ENCODE measurements at places on chromosomes 1 and 21.

DNA sequence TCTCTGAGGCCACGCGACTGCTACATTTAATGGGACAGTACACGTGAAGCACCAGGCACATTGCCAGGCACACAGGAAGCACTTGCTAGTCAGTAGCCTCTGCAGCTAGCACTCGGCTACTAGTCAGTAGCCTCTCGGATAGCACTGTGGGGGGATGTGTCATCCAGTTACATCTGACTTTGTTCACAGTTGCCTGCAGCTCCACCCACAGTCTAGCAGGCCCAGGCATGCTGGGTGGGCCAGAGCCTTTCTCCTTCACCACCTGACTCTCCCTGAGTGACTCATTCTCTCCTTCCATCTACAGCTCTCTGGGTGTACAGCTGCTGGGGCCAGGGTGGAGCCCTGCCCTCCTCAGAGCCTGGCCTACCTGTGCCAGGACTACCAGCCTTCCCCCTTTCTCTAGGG lies 51.5 kb downstream of the PTPRF start:
- DNase-seq, result peak; percentile 18

GRCh38 chr1:200909757-200910239 lies 15.1 kb downstream of the INAVA start:
- DNase-seq, result no peak

GRCh38 chr1:3436451-3436850 lies 18.0 kb upstream of the ARHGEF16 start:
- DNase-seq, result no peak

DNA sequence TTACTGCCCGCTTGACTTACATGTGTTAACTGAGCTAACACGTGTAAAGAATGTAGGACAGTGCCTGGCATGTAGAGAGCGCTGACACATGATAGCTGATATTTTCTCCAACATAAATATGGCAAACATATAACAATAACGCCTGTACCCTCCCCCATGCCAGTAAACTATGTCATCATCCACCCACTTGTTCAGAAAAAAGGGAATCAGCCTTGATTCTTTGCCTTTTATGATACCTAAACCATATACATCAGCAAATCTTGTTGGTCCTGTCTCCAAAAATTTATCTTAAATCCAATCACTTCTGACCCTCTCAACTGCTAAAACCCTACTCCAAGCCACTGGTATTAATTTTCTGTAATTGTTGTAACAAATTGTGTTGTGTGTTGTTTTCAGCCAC lies 1.1 kb upstream of the ZNF692 start:
- DNase-seq, result no peak

- no peak for DNase-seq
Measured at GRCh38 chr1:231708394-231708793, 81.8 kb downstream of the DISC1 start.

- no peak for DNase-seq
Measured at GRCh38 chr1:34176830-34177603, at the start of gene C1orf94. C1orf94 (plus strand) TSS chr1:34176907; CDS start chr1:34177790, 883 bp downstream.

DNA sequence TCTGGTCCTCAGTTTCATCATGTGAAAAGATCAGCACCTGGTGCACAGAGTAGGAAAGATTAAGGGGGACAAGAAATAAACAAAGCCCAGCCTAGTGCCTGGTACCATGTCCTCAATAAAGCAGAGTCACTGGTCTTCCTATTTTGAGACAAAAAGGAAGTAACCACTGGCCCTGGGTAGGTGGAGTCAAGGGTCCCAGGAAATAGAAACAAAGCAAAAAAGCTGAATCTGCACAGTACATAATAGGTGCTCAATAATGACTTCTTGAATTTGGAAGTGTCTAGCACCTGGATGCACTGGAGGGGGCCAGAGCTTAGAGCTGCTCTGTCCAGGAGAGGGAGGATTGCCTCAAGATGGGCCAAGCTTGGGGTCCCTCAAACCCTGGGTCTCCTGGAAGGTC lies 1.9 kb upstream of the EPHB2 start:
- no peak for DNase-seq
